Thyroid gland (tissue), 4 donors: ENCODE measurements at places on chromosomes 1 and 21.
A peak's percentile ranks its signal among the peaks of the same experiment; 100 is the strongest.

DNA sequence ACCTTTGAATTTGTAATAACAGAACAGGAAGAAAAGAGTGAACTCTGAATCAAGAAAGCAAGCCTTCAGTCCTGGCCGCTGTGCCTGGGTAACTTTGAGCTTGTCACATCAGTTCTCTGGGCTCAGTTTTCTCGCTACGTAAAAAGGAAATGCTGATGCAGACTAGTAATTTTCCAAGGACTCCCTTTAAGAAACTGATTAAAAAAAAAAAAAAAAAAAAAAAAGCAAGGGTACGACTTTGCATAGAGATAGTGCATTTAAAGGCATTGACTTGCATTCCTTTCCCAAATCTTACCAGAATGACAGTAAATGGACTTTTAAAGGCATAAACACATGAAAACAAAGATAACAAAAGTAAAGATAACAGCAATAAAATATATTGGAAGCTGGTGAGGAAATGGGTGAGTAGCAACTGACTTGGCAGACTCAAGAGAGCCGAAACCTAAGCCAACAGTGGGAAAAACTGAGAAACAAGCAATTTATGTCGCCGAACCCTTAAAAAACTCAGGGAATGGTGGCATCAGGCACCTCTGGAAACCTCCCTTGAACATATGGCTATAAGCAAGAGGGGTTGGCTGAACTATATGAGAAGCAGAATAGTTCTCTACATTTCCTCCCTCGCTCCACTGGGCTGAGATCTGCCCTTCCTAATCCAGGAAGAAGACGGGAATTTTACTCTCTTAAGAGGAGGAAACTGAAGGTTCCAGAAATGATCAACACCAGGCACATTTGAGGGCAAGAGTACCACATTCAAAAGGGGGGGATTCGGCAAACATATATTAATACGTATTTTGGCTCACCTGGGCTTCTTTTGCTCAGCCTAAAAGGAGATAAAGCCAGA lies 189.2 kb downstream of the CDC7 start:
- no peak for DNase-seq

GRCh38 chr1:197049100-197049499 lies 18.0 kb downstream of the F13B start:
- no peak for DNase-seq

DNA sequence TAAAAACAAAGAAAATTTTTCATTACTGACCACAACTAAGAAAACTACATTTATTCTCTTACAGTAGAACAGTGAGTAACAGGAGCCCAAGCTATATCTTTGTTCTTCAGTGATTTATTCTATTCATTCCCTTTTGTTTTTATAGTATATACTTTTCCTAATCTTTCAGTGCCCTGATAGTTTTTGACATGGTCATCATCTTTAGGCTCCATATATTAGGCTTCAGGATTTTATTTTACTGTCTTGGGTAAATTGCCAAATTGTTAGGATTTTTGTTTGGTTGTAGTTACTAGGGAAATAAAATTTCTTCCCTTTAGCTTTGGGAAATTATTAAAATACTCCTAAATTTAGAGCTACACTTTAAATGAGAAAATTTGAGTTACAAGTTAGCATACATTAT lies 10.3 kb downstream of the FBXO28 start:
- DNase-seq, result no peak

- DNase-seq, result no peak
These were observed 65.0 kb downstream of the LRRC40 start for GRCh38 chr1:70140343-70140742.

GRCh38 chr1:109392788-109393616 lies 4.7 kb downstream of the SORT1 start:
- DNase-seq, result peak; percentile 89

GRCh38 chr1:103112546-103112945 lies 4.2 kb upstream of the COL11A1 start:
- no peak for DNase-seq

- no peak for DNase-seq
These were observed 40.6 kb downstream of the CHRM3 start for GRCh38 chr1:239426821-239427475.

DNA sequence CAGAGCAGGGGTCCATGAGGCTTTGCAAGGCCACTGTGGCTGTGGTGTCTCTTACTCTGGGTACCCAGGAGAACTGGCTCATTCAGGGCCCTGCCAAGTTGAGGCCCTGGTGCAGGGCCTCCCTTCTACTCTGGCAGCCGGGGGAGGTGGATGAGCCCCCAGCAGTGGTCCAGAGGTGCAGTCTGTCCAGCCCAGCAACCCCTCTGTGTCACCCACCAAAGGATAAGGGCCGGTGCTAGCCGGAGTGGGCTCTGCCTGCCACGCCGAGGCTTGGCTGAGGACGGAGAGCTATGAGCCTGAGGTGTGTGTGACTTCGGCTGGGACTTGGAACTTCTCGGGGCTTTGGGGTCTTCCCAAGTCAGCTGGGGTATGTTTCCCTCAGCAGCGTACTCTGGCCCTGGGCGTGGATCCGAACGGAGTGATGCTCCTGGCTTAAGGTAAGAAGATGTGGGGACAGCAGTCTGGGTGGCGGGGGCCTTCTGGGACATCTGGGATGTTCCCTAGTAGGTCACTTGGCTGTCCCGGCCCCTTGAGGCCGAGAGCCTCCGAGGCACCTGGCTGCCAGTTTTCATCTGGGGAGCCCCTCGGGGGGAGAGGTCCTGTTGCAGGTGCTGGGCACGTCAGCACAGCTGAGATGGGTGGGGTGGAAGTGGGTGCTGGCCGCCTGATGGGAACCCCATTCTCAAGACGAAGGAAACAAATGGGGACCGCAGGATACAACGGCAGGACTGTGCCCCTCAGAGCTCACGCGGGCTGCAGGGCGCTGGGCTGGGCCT lies 25.9 kb downstream of the RUNX3 start:
- DNase-seq, result no peak

DNA sequence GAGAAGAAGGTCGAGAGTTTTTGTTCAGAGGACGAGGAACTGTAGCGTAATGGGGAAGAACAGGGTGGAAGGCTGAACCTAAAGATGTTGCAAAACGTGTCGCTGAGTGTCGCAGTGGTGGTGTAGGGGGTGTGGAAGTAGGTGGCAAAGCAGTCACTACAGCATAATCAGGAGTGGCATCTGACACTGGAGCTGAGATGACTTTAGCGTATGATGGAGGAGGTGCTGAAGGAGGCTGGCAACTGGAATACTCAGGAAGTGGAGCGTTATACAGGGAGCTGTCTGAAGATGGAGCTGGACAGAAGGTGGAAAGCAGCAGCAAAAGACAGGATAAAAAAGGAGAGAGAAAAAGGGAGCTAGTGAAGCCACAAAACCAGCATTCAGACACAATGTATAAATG lies 89.9 kb upstream of the LBR start:
- DNase-seq, result no peak

DNA sequence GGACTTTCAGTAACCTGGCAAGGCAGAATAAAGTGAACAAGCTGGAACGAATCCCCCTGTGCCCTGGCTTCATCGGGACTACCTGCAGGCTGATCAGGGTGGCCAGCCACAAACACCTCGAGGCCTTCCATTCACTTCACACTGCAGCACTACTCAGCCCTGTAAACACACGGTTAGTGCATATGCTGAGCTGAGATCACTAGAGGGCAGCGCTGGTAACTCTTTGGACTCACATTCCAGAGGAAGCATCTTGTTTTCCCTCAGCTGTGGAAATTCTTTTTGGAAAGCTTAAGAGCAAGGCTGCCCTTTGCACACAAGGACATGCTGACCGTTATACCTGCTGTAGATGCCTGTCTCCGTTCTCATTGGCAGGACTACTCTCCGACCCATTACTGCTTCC lies 32.1 kb downstream of the PCSK9 start:
- DNase-seq, result no peak

- DNase-seq, result peak; percentile 2
These were observed 561 bp downstream of the OLFM3 start for GRCh38 chr1:101995984-101996745.

GRCh38 chr1:206014601-206015000 lies 9.1 kb downstream of the CTSE start:
- DNase-seq, result no peak

DNA sequence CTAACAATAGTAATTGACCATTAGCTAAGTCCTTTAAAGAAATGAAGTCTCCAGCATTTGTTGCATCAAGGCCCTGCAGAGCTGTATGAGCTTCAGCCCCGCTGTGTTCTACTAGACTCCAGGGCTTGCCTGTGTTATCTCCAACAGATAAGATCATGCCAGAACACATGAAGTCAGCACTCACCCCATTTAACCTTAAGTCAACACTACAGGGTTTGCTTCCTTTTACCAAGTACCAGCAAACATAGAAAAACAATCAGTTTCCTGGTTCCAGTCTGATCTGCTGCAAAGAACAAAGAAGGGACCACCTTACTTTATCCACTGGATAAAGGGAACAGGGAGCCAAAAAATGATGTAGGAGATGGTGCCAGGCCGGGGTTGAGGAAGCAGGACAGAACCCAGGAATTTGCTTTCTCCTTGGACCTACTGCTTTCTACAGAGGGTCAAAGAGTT lies 41.3 kb upstream of the ENAH start:
- DNase-seq, result no peak

- peak; percentile 70 for DNase-seq
These were observed 19.2 kb downstream of the AGPAT3 start for GRCh38 chr21:43884012-43884860.

- DNase-seq, result peak; percentile 27
These were observed 18.6 kb downstream of the RHOU start for GRCh38 chr1:228753786-228754360.

DNA sequence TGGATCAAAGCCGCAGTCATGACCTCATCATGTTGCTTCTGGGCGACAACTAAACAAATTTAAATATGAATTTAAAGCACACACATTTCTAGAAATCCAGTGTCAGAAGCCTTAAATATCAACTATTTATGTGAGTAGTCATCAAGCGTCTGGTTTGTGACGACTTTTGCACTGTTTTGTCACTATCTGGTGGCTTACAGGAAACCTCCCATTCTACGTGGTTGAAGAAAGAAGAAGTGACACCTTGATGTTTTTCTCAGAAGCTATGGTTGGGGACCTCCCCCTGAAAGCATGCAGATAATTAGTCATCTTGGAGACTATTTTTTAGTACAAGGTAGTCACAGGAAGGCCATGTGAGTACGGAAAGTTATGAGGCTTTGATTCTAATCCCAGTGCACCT lies 58.5 kb downstream of the TENT5C start:
- no peak for DNase-seq

- DNase-seq, result peak; percentile 88
These were observed 21.5 kb upstream of the ARHGAP29 start for GRCh38 chr1:94258873-94259331.

GRCh38 chr1:63914241-63914640 lies 140.4 kb downstream of the ROR1 start:
- no peak for DNase-seq

DNA sequence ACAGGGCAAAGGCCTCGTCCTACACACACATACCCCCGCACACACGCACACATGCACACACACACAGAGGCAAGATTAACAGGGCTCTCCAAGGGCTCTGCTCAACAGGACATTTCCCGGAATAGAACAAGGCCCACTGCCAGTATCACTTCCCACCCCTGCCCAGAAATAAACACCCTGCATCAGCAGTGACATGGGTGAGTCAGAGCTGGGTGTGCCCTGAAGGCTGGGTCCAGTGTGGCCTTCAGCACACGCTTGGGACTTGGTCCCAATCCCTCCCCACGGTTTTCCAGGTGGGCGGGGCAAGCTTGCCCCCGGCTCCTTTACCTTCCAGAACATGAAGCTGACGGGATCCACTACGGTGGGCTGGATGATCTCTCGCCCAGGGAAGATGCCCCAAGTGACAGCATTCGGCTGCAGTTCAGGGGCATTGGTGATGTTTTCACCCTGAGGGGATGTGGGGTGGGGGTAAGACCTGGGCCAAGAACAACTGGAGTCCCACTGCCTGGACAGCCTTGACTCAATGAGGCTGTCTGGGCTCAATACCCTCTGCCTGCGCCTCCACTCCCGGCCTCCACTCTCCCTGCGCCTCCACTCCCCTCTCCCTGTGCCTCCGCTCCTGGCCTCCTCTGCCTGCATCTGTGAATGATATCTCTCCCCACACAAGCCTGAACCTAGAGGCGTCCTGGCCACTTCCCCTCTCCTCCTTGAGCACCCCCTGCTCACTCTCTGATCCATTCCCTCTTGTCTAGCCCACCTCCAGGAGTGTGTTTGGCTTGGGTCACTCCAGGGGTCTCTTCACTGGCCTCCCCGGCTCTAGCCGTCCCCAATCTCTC lies 14.7 kb downstream of the MTHFR start:
- DNase-seq, result peak; percentile 63

- no peak for DNase-seq
These were observed 54.6 kb downstream of the RAP1GAP start for GRCh38 chr1:21614419-21615115.

DNA sequence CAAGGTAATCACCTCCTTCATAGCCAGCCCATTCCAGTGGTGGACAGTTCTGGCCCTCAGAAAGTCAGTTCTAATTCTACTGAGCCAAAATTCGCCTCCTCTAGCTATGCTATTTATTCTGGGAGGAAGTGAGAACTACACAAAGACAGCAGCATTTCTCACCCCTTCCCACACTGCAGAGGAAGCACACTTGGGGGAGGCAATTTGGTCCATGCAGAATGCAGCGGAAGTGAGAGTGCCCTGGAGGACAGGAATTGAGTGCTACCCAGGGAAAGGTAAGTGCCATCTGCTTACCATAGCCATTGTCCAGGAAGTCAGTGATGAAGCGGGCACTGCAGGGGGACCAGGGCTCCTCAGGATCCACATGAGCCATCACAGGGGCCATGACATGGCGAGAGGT lies 3.7 kb downstream of the ADAMTS4 start:
- no peak for DNase-seq

DNA sequence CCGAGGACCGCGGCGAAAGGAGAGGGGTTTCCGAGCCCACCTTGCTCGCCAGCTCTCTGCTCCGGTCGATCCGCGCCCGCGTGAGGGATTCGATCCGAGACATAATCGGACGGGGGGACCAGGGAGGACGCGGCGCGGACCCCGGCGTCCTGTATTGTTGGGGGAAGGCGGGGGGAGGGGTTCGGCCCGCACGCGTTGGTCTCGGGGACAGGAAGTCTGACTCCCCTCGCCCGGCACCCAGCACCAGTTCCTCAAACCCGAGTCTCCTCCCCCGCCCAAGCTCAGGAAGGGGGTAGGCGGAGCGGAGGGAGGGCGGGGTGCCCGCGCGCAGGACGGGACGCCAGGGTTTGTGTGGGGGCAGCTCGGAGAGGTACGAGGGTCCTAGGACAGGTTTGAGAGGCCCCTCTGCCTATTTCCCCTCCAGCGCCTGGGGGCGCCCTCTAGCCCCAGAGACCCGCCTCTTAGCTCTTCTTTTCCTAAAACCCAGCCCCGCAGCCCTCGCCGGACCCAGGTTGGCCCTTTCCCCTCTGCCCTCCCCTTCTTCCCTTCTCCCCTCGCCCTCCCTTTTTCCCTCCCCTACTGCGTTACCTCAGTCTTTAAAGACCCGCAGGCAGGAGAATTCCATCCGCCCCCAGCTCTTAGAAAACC lies at the start of gene ARHGEF2:
Gene ARHGEF2 (minus strand): TSS at position 223 of the 648 bp plus-strand sequence. CDS start 120 bp downstream, at position 103.
- peak; percentile 73 for DNase-seq

- no peak for DNase-seq
These were observed 104.4 kb downstream of the GALNT2 start for GRCh38 chr1:230171356-230172015.
